Stimulated activated CD4-positive, alpha-beta T cell treated with anti-CD3 and anti-CD28 coated beads, Interleukin-4, amount 100 ng/mL, for 1 hour (primary cell): ENCODE measurements at places on chromosomes 6 and 20.

DNA sequence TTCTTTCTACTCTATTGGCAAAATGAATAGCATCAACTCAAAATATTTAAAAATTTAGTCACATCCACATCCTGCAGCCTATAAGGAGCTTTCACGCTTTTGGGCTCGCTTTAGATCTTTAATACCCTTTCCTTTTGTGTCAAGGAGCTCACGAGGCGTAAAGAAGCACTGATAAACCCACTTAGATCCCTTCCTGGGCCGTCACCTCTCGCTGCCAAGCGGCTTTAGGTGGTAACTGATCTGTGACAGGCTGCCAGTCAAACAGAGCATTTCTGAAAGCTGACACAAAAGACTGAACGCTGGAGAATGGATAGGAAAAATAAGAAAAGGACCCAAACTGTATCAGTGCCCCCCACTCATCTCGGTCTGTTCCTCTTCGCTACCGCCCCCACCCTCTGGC is 385.7 kb upstream of the MMS22L start:
- DNase-seq: no peak

DNA sequence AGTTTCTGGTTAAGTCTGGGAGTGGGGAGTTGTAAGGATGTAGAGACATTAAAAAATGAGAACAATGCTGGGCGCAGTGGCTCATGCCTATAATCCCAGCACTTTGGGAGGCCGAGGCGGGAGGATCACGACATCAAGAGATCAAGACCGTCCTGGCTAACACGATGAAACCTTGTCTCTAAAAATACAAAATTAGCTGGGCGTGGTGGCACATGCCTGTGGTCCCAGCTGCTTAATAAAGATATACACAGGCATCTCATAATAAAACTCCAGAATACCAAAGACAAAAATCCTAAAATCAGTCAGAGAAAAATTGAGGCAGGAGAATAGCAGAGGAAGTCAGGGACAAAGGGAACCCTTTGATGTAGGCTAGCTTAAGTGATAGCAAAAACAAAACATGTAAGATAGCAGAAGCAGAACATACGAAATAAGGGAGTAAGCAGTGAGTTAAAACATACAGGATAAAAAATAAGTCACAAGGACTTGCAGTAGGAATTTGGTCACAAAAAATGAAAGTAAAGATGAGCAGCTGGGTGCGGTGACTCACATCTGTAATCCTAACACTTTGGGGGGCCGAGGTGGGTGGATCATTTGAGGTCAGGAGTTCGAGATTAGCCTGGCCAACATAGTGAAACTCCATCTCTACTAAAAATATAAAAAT is 23.6 kb downstream of the DDX43 start:
- no peak for DNase-seq

DNA sequence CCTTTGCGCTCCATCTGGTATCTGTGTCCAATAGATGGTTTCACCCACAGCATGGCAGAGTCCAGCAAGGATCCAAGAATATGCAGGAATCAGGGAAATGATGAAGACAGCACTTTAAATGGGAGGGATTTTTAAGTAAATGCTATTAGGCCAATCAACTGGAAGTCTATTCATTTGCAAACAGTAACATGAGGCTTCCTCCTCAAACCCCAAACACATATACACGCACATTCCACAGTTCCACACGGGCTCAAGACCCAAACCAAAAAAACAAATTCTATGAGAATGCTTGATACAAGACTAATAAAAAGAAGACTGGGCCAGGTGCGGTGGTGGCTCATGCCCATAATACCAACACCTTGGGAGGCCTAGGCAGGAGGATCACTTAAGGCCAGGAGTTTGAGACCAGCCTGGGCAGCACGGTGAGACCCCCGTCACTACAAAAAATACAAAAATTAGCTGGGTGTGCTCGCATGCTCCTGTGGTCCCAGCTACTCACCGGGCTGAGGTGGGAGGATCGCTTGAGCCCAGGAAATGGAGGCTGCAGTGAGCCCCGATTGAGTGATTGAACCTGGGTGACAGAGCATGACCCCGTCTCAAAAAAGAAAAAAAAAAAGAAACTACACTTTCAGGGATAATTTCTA is 21.9 kb upstream of the TFAP2C start:
- no peak for DNase-seq

GRCh38 chr6:16822975-16823717 is 61.9 kb upstream of the ATXN1 start:
- DNase-seq: no peak

DNA sequence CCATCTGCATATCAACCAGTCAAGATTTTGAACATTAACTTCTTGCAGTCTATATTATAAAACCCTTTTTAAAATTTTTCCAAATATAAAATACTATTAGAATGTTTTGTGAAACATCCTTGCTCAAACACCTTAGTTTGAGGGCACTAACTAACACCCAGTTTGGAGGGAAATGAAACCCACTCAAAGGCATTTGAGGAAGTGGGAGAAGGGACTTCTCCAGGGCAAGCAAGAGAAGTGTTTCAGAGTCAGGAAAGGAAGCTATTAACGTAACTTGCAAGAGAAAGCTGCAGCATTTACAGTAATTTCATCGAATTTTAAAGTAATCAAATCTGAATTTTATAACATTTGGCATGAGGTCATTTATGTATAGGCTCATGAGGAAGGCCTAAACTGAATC is 21.3 kb downstream of the MTFR2 start:
- DNase-seq: no peak

GRCh38 chr20:58447511-58448391 is 58.7 kb downstream of the VAPB start:
- peak; percentile 49 for DNase-seq

GRCh38 chr6:152272486-152272885 is 364.7 kb downstream of the SYNE1 start:
- no peak for DNase-seq

DNA sequence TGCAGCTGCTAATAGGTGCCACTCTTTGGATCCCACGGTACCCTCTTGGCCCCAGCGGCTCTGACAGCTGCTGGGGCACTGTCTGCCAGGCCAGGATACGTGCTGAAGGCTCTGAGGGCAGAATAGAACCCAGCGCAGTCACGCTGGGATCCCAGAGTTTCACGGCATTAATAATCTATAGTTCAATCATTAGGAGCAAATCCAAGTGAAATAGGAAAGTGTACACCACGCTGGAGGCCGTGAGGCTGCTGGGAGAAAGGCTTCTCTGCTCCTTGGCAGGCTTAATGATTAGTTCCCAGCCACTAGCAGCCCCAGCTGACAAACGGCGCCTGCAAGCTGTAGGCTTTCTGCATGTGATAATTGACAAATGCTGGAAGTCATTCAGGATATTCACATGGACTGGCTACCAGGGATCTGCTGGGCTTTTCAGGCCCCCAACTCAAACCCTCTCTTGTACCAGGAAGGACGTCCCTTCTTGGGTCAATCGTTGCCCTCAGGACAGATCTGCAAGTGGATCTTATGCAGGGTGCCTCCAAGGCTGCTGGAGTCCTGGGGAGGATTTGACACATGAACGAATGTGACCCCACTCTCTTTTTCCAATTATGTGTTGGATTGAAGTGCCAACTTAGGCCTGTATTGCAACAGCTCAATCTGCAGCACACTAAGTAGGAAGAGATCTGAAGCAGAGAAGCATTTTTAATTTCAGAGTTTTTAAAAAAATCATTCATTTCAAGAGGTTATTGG is 50.1 kb upstream of the INSM1 start:
- no peak for DNase-seq

DNA sequence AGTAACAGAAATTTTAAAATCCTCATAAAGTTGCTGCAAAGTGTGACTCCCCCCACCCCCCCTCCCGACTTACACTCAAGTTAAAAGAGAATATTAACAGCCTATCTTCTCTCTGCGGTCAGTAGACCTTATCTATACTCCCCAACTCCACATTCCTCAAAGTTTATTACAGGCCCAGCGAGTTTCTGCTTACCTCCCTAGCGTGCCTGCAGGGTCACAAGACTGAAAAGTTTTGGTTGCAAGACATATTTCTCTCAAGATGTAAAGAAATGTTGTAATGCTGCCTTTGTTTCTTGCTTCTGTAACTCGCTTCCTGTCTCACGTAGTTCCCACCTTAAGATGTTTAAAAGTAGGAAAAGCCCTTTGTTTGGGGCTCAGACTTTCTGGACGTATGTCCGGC is 699.6 kb downstream of the PHF3 start:
- no peak for DNase-seq
